Endothelial cell (in vitro differentiated cells): ENCODE measurements at places on chromosomes 7 and 10.

GRCh38 chr10:33026422-33026821, 68.4 kb upstream of the ITGB1 start:
- DNase-seq: no peak

DNA sequence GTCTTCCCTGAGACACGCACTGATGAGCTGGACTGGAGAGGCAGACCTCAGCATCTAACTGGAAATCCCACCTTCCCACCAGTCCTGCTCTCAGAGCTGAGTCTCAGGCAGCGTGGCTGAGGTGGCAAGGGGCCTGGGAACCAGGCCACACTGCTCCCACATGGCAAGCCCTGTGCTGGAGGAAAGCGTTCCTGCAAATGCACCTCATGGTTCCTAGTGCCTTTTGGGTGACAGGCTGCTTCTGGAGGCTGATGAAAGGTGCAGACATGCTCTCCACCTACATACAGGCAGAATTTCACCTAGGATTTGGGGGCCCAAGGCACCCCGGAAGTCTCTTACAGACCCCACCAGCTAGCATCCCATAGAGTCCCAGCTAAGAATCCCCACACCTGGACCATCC, 432.9 kb upstream of the FOXK1 start:
- no peak for DNase-seq

- DNase-seq: no peak
Measured at GRCh38 chr7:75938921-75939320, 24.0 kb downstream of the POR start.

DNA sequence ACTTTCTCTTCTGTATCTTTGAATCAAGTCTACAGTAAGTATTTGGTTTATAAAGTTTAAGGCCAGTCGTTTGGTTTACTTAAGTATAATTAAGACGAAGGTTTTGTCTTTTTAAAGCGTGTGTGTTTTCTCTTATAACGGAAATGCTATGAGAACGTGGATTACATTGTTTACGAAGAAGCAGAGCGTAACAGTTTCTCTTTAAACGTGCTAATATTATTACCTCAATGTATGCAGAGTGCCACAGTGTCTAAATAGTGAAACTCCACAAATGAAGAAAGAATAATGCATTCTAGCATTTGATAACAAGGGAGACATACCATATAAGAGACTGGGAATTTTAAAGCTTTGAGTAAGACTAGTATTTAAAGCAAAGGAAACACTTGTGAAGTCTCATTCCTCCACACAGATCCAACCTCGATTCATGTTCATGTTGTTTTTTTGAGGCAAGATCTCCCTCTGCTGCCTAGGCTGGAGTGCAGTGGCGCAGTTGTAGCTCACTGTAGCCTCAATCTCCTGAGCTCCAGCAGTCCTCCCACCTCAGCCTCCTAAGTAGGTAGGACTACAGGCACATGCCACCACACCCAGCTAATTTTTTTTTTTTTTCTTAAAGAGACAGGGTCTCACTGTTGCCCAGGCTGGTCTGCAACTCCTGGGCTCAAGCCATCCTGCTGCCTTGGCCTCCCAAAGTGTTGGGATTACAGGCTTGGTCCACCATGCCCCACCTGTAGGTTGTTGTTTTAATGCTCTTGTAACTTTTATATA, 75.1 kb downstream of the ANKRD61 start:
- DNase-seq: no peak

GRCh38 chr10:122279725-122280141, 8.6 kb downstream of the BTBD16 start:
- peak; percentile 81 for DNase-seq

DNA sequence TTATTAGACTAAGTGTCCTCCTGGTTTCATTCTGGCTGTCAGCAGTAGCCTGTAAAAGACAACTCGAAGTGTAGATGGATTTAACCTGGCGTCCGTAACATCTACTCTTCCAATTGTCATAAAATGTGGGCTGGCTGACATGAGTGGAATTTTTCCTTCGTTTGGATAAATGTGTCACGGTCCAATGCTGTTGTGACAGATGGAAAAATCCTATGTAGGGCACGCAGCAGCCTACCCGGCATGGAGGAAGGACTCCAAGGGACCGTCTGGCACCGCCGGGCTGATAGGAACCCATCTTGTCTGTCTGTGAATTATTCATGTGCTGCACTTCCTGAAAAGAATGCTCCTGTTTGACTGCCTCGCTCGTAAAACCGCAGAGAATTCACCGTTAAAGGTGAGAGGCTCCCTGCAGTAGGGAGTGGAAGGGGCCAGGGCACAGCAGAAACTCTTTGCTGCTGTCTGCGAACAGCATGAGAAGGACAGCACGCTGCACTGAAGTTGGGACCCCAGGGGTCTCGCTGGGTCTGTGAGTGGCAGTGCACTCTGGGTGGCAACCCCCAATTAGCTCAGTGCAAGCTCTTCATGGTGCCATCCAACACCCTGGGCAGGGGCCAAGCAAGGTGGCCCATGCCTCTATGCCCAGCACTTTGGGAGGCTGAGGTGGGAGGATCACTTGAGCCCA, 1.6 kb upstream of the ORAI2 start:
- no peak for DNase-seq

DNA sequence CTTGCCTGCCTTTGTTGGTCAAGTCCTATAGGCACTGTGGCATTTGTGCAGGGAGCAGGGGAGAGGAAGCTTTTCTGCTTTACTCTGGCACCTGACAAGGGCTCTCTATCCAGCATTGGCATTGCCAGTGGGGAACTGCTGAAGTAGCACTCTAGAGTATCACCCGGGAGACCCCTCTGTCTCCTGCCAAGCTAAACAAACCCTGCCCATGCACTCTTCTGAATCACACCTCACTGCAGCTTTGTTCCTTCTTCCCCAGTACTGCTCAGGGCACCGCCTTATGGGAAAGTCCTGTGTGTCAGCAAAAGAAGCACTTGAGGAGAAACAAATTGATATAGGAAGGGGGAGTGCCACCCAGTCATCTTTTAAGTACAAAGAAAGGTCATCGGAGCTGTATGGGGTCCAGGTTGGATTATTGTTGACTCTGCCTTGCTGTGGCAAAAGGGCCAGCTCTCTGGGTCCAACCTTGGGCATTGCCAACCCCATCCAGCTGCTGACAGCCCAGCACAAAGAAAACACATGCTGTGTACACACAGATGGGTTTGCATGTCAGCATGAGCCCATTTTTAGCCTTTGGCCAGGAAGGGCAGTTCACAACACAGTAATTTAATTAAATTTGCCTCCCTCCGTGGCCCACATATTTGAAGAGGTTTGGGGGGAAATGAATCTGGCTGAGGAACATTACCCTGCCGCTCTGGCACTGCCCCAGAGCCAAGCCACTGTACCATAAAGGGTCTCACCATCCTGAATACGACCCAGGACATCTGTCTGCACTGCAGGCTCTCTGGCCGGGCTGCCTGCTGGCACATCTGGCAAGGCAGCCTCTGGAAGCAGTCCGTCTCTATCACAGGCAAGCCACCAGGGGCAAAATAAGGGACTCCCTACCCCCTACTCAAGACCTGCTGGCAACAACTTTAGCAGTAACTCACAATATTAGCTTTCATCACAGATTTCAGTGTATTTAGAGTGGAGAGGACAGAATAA, 13.1 kb downstream of the LRRC4 start:
- no peak for DNase-seq

DNA sequence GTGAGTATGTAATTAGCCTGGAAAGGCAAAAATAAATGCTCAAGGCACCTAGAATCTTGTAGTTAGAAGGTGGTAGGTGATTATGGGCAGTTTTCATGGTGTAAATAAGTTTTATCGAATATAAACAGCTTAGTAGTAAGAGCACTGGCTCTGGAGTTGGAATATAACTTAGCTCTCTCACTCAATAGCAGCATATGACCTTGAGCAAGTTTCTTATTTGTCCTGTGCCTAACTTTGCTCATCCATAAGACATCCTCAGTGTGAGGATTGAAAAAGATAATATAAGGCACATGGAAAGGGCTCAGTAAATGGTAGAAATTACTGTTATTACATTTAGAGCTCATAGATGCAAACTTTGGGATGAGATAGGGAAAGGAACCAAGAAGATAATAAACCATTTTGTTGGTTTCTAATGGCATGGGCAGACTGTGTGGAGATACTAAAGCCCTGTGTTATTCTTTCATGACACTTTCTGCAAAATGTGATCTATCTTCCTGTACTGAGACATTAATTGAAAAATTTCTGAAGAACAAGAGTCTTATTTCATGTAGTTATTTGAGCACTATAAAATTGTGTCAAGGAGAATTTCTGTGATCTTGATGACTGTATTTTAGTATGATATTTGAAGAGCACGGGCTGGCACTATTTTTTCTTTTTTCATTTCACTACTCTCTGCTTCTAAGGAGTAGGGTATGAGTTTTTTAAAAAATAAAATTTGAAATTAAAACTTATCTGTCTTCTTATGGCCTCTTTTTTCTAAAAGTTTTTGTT, 3.1 kb downstream of the SLK start:
- no peak for DNase-seq

GRCh38 chr7:102292813-102293798, 6.4 kb downstream of the SH2B2 start:
- DNase-seq: no peak

DNA sequence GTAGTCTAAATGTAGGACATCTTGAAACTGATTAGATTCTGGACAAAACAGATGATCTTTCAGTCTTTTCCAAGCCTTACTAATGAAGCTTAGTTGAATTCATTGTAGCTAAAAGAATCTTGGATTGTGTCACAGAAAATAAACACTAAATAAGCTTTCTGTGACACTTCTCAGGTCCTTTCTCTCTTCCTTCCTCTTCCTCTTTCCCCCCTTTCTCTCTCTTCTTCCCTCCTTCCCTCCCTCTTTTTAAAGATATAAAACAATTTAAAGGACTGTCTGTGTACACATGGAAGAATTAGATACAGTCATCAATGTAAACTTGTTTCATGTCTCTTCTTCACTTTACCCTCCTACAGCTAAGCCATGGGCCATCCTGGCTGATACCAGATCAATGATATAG, 5.3 kb upstream of the COMMD3 start:
- no peak for DNase-seq

DNA sequence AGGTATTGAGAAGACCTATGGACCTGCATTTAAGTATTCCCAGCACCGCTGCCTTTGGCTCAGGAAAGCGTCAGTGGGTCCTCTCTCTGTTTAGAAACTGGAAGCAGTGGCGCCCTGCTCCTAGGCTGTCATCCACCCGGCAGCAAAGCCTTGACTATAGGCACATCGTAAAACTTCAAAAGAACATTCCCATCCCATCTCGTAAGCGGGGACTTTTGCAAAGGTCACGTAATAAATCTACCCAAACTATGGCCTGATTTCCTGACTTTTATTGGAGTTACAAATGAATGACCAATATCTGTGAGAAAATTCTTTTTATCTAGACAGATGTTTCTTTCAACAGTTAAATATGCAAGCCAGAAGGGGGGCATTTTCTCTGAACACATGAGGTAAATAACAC, 115.8 kb upstream of the TCERG1L start:
- DNase-seq: no peak

- DNase-seq: peak; percentile 42
Measured at GRCh38 chr10:32139223-32140073, 83.2 kb upstream of the KIF5B start.

DNA sequence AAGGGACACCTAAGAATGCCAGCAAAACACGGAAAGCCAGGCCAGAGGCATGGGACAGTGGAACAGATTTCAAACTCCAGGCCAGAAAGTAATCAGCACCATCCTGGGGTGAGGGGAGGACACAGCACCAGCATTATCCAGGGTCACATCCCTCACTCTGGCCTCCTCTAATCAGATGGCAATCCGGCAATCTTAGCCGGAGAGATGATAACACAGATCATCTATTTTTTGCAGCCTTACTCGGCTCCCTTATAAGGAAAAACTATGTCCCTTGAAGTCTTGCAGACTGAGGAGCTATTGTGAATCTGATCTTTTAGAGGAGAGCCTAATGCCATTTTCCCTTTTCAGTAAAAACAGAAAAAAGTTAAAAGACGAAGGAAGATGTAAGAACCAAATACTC, 16.5 kb downstream of the TRIL start:
- no peak for DNase-seq

- no peak for DNase-seq
Measured at GRCh38 chr7:135204341-135204749, 7.0 kb downstream of the WDR91 start.

DNA sequence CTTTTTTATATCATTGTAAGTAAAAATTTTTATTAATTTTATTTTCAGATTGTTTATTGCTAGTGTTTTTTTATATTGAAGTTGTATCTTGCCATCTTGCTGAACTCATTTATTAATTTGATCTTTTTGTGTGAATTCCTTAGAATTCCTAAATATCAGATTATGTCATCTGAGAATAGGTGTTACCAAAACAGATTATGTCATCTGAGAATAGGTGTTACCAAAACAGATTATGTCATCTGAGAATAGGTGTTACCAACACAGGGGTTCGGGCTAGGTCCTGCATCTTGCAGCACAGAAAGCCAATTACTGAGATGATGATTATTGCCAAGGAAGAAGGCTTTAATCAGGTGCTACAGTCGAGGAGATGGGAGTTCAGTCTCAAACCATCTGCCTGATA, 383.4 kb downstream of the CNTNAP2 start:
- DNase-seq: no peak

- peak; percentile 31 for DNase-seq
Measured at GRCh38 chr7:98281757-98282606, 496 bp downstream of the BRI3 start.

GRCh38 chr7:23470330-23471105, at the start of gene IGF2BP3:
Gene IGF2BP3, minus strand, starts transcription at chr7:23470491. Its CDS starts 381 bp downstream, at chr7:23470110.
- peak; percentile 86 for DNase-seq

GRCh38 chr7:1769286-1770200, 99.5 kb downstream of the ELFN1 start:
- no peak for DNase-seq

GRCh38 chr10:110834629-110835301, 37.0 kb upstream of the PDCD4 start:
- DNase-seq: no peak

GRCh38 chr10:61337741-61338140, 115.4 kb downstream of the TMEM26 start:
- DNase-seq: no peak

- DNase-seq: peak; percentile 35
Measured at GRCh38 chr7:141072548-141073172, 1.2 kb upstream of the TMEM178B start.

- DNase-seq: no peak
Measured at GRCh38 chr7:112023282-112023681, 182.9 kb downstream of the DOCK4 start.
